ENCODE measurements at places on chromosomes 6 and 20. TPM values are rescaled to one million over a fixed set of nuclear protein-coding genes. Genes with fewer than 3 reads are reported as not detected.

Gene PKIB
- total RNA-seq: 0.78 TPM

Gene TBC1D22B
- total RNA-seq: 6.2 TPM

Gene LTB
- 0.38 TPM for total RNA-seq

Gene FRS3
- total RNA-seq: 2.8 TPM

Gene CRISP2
- total RNA-seq: not detected

Gene DYNLT2
- total RNA-seq: 0.62 TPM

Gene BMP6
- 19.1 TPM for total RNA-seq

Gene PSORS1C1
- 4.2 TPM for total RNA-seq

Gene B3GALT4
- total RNA-seq: 0.93 TPM

Gene TPX2
- 98.2 TPM for total RNA-seq

Gene HLA-F
- 4.1 TPM for total RNA-seq

Gene NHLRC1
- total RNA-seq: 1.9 TPM

Gene ZNF165
- total RNA-seq: 1.1 TPM
